Esophagus (tissue), 2 donors: ENCODE measurements at places on chromosomes 6 and 20. TPM values are rescaled to one million over a fixed set of nuclear protein-coding genes. Genes with fewer than 3 reads are reported as not detected.

The SLC17A3 gene
- not detected for polyA plus RNA-seq

The STK38 gene
- polyA plus RNA-seq: 32.2 TPM

The TSHZ2 gene
- 4.6 TPM for polyA plus RNA-seq

The DHX35 gene
- 9.6 TPM for polyA plus RNA-seq

The VPS16 gene
- polyA plus RNA-seq: 28.6 TPM

The OR2W1 gene
- not detected for polyA plus RNA-seq

The BTNL2 gene
- polyA plus RNA-seq: not detected

The OR2H1 gene
- polyA plus RNA-seq: not detected

The SPATA25 gene
- polyA plus RNA-seq: 0.96 TPM

The RRAGD gene
- 22.4 TPM for polyA plus RNA-seq

The IP6K3 gene
- 0.65 TPM for polyA plus RNA-seq

The COL19A1 gene
- polyA plus RNA-seq: 0.02 TPM

The DEFB112 gene
- polyA plus RNA-seq: not detected

The AVP gene
- polyA plus RNA-seq: not detected

The PSORS1C1 gene
- polyA plus RNA-seq: 1.00 TPM

The C20orf144 gene
- polyA plus RNA-seq: 0.02 TPM

The ATP6V1G2 gene
- polyA plus RNA-seq: 0.49 TPM

The FKBP1C gene
- polyA plus RNA-seq: 1.5 TPM

The OTOR gene
- polyA plus RNA-seq: not detected

The RAET1L gene
- 33.9 TPM for polyA plus RNA-seq

The RIOK1 gene
- polyA plus RNA-seq: 13.5 TPM

The RNF217 gene
- polyA plus RNA-seq: 6.5 TPM

The VIP gene
- polyA plus RNA-seq: 0.69 TPM

The NOTCH4 gene
- polyA plus RNA-seq: 6.5 TPM

The TFAP2A gene
- polyA plus RNA-seq: 28.8 TPM

The DNAH8 gene
- polyA plus RNA-seq: under 0.01 TPM

The CDK19 gene
- polyA plus RNA-seq: 6.6 TPM

The TOX2 gene
- 10.5 TPM for polyA plus RNA-seq

The CPNE5 gene
- 0.81 TPM for polyA plus RNA-seq

The PLEKHG1 gene
- 8.1 TPM for polyA plus RNA-seq

The RHAG gene
- polyA plus RNA-seq: 0.06 TPM

The ME1 gene
- 17.4 TPM for polyA plus RNA-seq

The DEFB132 gene
- not detected for polyA plus RNA-seq

The GPLD1 gene
- 0.16 TPM for polyA plus RNA-seq

The DNMT3B gene
- polyA plus RNA-seq: 0.46 TPM

The GLP1R gene
- not detected for polyA plus RNA-seq

The ECT2L gene
- polyA plus RNA-seq: 0.05 TPM
